ENCODE measurements at places on chromosomes 2 and 18. TPM values are rescaled to one million over a fixed set of nuclear protein-coding genes. Genes with fewer than 3 reads are reported as not detected.

GRCh38 chr2:60441800-60442199 lies 111.7 kb downstream of the BCL11A start:
- no peak for DNase-seq

DNA sequence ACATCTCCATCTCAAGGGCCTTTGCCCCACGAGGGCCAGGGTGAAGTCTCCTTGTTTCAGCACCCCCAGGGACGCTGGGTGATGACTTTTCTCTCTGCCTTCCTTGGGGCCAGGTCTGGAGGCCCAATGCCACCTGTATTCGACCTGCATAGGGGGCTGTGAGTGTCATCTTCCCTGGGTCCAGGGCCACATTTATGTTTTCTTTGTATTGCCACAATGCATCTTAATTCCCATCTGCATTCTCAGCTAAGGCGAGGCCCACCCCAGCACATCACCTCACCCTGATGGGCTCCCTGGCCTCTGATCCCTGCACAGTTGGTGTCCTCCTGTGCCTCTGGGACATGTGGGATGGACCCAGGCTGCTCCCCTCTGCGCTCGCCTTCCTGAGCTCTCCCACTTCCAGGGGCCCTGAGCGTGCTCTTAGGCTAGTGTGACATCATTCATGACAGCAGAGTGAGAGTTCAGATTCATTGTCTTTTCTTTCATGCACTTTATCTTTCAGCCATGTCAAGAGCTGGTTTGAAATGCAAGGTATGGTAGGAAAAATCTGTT lies 122.0 kb upstream of the COPS8 start:
- DNase-seq, result no peak

DNA sequence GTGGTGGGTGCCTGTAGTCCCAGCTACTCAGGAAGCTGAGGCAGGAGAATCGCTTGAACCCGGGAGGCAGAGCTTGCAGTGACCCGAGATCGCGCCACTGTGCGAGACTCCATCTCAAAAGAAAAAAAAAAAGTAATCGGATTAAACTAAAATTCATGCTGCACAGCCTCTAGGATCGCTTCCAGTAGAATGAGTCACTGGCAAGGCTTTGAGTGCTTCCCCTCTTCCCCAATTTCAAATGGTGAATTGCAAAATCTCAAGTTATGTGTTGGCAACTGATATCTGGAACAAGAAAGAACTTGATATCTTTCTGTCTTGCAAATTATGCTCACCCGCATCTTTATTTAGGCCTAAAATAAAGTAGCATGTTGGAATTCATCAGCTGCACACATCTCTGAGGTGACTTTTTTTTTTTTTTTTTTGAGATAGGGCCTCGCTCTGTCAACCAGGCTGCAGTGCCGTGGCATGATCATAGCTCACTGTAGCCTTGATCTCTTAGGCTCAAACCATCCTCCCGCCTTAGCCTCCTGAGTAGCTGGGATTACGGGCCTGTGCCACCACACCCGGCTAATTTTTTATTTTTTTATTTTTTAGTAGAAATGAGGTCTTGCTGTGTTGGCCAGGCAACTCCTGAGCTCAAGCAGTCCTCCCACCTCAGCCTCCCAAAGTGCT lies 12.7 kb downstream of the TTC39C start:
- DNase-seq, result no peak

- DNase-seq, result no peak
These were observed 99.7 kb downstream of the THNSL2 start for GRCh38 chr2:88269836-88270235.

DNA sequence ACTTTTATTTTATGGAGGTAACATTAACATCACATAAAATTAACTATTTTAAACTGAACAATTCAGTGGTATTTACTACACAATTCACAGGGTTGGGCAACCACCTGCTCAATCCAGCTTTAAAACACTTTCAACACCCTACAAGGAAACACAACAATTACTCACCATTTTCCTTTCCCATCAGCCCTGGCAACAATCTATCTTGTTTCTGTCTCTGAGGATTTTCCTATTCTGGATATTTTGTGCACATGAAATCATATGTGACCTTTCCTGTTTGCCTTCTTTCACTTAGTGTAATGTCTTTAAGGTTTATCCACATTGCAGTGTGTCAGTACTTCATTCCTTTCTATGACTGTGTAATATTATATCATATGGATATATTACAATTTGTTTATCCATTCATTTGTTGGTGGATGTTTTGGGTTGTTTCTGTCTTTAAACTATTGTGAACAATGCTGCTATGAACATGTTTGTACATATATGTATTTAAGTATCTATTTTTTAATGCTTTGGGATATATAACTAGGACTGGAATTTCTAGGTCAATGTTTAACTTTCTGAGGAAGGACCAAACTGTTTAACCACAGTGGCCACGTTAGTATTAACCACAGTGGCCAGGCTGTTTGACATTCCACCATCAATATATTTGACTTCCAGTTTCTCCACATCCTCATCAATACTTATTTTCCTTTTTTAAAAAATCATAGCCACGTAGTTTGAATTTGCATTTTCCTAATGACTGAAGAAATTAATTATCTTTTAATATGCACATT lies 72.4 kb upstream of the KIF5C start:
- DNase-seq, result no peak

- peak; percentile 83 for DNase-seq
These were observed 110.4 kb upstream of the RAB27B start for GRCh38 chr18:54717673-54718407.

- peak; percentile 28 for DNase-seq
These were observed 38.1 kb downstream of the AFTPH start for GRCh38 chr2:64562148-64562784.

The PREB gene
- 41.2 TPM for polyA plus RNA-seq
